ENCODE measurements at places on chromosomes 12 and 14. TPM values are rescaled to one million over a fixed set of nuclear protein-coding genes. Genes with fewer than 3 reads are reported as not detected.

Gene INSM2
- not detected for total RNA-seq

Gene PMCH
- not detected for total RNA-seq

Gene KRT4
- total RNA-seq = not detected

Gene KLHDC1
- total RNA-seq = 9.8 TPM

Gene GPR84
- 0.53 TPM for total RNA-seq

Gene ADAMTS20
- not detected for total RNA-seq

Gene AMN
- 2.6 TPM for total RNA-seq

Data from CD4-positive, alpha-beta T cell (primary cell).